Islet precursor cell (in vitro differentiated cells): ENCODE measurements at places on chromosomes 12 and 14.

DNA sequence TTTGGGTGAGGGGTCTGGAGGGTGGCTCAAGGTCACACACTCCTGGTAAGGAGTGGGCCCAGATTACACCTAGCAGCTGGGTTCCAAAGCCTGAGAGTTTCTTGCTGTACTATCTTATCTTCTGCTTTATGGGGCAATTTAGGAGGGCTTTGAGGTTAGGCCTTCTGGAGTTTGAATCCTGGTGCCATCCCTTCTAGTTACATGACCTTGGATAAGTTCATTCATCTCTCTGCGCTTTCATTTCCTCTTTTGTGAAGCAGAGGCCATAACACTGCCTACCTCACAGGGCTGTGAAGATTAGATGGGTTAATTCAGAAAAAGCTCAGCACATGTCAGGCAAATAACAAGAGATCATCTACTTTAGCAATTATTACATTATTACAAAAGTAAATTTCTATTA is 7.4 kb upstream of the KRT77 start:
- DNase-seq: no peak

DNA sequence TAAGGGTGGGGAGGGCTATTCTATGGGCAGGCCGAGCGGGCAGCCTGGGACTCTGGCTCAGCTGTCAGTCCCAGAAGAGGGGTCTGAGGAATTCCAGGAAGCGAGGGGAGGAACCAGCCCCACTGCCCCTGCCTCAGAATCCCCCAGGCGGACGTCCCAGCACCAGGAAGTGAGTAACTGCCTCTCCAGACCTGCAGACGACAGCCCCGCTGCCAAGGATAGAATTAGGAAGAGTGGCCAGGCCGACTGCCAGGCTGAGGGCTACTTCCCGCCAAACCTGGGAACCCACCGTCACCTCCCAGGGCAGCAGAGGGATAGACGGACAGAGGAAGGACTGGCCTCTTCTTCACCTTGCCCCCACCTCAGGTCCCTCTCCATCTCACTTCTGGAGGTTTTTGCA is 6.7 kb upstream of the BDKRB2 start:
- no peak for DNase-seq

GRCh38 chr12:46585854-46586621 is 213.5 kb upstream of the SLC38A2 start:
- peak; percentile 93 for DNase-seq

DNA sequence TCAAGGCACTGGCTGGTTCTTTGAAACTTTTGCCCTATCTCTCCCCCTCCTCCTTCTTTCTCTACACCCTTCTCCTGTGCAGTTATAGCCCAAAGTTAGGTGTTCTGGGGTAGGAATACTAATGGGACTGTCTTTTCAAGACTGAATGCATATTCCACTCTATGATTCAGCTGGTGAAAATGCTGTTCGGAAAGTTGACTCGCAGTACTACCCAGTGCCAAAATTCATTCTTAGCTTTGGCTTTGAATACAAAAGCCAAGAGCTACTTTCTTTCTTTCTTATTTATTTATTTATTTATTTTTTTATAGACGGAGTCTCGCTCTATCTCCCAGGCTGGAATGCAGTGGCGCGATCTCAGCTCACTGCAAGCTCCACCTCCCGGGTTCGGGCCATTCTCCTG is 249.2 kb downstream of the ETNK1 start:
- DNase-seq: no peak

- no peak for DNase-seq
Measured at GRCh38 chr12:22982635-22983034, 357.7 kb downstream of the ETNK1 start.

- peak; percentile 92 for DNase-seq
Measured at GRCh38 chr12:131104463-131105350, 151.0 kb downstream of the ADGRD1 start.

GRCh38 chr12:26122061-26122680 is 2.7 kb downstream of the BHLHE41 start:
- peak; percentile 74 for DNase-seq

- DNase-seq: peak; percentile 75
Measured at GRCh38 chr12:54052438-54053002, 1.1 kb upstream of the HOXC4 start.

DNA sequence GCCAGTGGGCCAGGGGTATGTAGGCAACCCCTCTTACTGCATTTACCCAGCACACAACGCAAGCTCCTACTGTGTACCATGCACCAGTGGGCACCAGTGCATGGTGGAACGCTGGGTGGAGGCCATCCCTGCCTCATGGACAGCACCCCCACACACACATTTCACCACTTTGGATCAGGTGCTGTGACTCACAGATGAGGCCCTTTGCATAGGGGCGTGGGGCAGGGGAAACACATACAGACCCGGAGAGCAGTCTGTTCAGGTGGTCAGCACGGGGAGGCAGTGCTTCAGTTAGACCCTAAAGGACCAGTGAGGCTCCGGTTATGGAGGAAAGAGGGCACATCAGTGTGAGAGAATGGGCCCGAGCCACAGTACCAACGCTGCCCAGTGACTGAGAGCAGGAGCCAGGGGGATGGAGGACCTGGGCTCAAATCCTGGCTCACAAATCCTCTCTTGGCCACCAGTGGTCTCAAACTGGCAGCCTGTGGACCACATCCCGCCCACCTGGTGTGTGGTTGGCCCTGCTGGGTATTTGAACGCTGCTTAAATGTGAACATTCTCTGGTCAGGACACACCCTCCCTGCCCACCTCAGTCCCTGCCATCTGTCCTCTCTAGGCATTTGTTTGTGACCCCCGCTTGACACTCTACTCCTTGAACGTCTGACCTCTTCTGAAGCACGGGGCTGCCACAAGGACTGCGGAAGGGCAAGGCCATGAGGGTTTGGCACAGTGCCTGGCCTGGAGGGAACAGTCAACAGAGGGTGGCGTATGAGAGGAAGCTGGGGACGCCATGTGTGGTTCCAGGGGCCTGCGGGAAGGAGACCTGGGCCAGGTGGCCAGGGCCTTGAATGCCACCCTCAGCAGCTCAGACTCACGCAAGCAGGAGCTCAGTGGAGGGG is 46.7 kb downstream of the FAM222A start:
- peak; percentile 55 for DNase-seq

DNA sequence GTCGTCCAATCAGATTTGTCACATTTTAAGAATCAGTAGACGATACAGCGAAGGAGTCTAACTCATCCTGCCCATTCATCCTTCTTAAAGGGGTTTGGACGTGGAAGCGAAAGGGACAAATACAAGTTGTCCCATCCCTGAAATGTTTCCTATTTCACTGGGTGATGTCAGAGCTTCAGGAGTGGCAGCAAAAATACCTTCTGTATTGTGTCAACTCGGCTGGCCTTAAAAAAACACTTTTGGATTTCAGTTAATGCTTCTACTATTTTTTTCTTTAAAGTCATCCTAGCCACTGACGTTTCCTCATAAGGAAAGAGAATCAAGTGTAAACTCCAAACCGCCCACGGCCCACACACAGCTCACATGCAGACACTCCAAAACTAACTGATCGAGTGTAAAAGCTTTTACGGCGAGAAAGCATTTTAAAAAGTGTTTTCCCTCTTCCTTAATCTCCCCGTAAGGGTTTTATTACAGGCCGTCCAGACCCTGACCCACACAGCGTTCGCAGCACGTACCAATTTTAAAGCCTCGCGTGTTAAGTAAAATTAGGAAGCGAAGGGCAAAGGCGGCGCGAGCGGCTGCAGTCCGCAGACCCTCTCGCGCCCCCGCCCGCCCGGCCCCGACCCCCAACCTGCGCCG is 593 bp downstream of the CFL2 start:
- DNase-seq: no peak

- no peak for DNase-seq
Measured at GRCh38 chr12:59304077-59304721, 291.6 kb upstream of the SLC16A7 start.

GRCh38 chr14:68626386-68626785 is 166.5 kb downstream of the ZFP36L1 start:
- DNase-seq: peak; percentile 32

- no peak for DNase-seq
Measured at GRCh38 chr14:72986857-72987256, 40.0 kb downstream of the ZFYVE1 start.

DNA sequence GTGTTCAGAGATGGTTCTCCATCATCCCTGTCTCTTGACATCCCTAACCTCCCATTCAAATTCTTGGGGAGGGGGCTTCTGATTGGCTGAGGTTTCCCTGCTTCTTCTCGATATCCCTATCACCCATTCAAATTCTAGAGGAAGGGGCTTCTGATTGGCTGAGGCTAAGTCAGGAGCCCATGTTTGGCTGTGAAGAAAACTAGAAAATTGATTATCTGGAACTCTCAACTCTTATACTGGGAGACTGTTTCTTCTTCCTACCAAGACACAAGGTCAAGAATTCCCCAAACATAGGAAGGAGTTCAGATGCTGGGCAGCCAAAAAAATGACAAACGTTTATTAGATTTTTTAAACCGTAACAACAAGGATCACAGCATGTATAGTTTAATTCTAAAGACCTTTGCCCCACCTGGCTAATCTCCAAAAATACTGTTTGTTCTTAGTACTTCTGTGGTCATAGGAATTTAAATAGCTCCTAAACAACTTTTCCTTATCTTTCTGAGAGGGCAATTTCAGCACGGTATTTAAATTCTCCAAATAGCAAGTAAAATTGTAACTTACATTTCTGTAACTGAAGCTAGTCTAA is 26.4 kb downstream of the SPIC start:
- DNase-seq: no peak

DNA sequence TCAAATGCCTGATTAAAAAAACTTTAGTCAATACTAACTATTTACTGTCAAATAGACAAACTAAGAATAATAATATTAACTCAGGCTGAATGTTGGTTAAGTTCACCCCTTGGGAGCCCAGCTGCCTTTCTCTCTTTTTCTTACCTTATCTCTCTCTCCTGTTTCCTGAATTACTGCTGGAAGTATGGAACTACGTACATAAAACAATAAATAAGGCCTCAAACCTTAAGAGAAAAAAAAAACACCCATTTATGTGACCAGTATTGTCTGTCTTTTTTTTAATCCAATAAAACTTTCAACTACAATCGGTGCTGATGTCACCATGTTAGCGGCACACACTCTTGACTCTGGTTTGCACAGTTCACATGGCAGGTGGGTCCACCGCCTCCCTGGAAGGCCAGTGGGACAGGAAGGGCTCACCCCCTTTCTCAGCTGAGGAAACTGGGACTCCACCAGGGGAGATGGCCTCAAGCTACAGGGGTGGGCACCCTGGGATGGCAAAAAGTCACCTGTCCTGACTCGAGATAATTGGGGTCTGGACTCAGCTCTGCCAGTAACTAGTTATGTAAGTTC is 21.3 kb downstream of the BCL11B start:
- no peak for DNase-seq
